ENCODE measurements at places on chromosomes 3 and 15. TPM values are rescaled to one million over a fixed set of nuclear protein-coding genes. Genes with fewer than 3 reads are reported as not detected.

The C3orf38 gene
- 18.7 TPM for polyA plus RNA-seq

- no peak for DNase-seq
- no peak overlapping the region for H3K4me3 ChIP-seq
- no peaks in the 10 kb centered on the region for H3K4me1 ChIP-seq
- no peaks in the 10 kb centered on the region for H3K27me3 ChIP-seq
- H3K27ac ChIP-seq = no peak overlapping the region
- H3K36me3 ChIP-seq = no peaks in the 10 kb centered on the region
Observed at GRCh38 chr3:127688416-127689265, 15.9 kb downstream of the ABTB1 start.

DNA sequence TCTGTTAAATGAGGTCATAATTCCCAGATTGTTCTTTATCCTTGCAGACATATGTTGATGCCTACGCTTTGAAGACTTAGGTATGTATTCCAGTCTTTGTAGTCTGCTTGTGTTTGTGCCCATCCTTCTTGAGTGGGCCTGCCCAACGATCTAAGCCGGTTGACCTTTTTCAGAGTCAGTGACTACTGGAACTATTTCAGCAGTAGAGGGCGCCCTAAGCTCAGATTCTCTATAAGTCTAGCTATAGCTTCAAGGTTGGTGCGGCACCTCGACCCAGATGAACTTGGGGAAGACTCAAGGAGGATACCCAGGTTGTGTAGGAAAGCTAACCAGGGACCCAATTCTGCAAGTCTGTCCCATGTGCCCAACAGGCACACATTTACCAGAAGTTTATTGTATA lies 228.8 kb upstream of the PPP2R3A start:
- H3K27ac ChIP-seq = no peak overlapping the region
- no peaks in the 10 kb centered on the region for H3K4me1 ChIP-seq
- no peak overlapping the region for H3K4me3 ChIP-seq
- no peaks in the 10 kb centered on the region for H3K36me3 ChIP-seq

GRCh38 chr3:49181351-49181750 lies 10.0 kb downstream of the KLHDC8B start:
- H3K36me3 ChIP-seq = no peaks in the 10 kb centered on the region
- no peak overlapping the region for H3K4me3 ChIP-seq
- no peak for DNase-seq
- H3K27ac ChIP-seq = no peak overlapping the region
